T follicular helper cell (primary cell): ENCODE measurements at places on chromosomes 7 and 10.
A peak's percentile ranks its signal among the peaks of the same experiment; 100 is the strongest.

GRCh38 chr10:100713049-100713858, 32.1 kb upstream of the PAX2 start:
- no peak for DNase-seq

- peak; percentile 12 for DNase-seq
Observed at GRCh38 chr7:158828133-158829020, 932 bp downstream of the ESYT2 start.

DNA sequence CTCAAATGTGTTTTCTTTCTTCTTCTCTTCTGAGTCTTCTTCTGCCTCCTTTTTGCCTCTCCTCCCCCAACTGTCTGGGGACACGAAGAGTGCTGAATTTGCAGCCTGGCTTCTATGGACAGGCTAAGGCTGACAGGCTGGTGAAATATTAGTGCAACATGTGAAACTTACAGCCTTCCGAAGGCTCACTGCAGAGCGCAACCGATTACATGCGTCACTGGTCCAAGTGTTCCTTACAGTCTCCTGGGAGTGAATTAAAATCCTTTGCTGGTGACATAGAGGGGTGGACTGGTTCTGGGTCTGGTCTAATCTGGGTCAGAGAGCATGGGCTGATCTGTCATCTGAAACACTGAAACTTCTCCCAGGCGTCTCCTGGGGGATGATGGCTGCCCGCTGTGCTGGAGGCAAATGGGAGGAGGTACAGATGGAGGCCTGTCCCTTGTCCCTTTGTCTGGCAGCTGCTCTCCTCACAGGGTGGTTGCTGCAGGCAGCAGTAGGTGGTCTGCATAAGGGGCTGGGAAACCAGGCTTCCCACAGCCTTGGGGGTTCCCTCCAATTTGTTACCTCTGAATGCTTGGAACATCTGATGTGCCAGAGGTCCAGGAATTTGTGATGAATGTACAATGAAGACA, 143.8 kb upstream of the BMPER start:
- DNase-seq, result no peak

- no peak for DNase-seq
Observed at GRCh38 chr7:85184599-85185423, 2.0 kb downstream of the SEMA3D start.

DNA sequence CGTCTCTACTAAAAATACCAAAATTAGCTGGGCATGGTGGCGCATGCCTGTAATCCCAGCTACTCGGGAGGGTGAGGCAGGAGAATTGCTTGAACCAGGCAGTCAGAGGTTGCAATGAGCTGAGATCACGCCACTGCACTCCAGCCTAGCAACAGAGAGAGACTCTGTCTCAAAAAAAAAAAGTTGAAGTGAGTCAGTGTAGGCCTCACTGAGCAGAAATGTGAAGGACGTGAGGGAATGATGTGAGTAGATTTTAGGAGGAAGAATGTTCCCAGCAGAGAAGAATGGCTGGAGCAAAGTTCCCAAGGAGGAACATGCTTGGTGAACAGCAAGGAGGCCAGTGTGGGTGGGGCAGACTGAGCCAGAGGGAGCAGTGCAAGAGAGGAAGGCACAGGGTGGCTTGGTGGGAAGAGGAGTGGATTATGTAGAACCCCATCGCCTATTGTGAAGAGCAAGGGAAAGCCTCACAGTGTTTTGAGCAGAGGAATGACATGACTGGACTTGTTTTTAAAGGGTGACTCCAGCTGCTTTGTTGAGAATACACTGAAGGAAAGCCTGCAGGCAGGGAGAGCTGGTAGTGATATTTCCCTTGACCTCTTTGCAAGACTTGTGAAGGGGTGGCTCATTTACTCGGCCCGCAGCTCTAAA, 708.7 kb downstream of the SUGCT start:
- DNase-seq, result no peak

GRCh38 chr10:97590748-97591495, 1.4 kb downstream of the C10orf62 start:
- no peak for DNase-seq

DNA sequence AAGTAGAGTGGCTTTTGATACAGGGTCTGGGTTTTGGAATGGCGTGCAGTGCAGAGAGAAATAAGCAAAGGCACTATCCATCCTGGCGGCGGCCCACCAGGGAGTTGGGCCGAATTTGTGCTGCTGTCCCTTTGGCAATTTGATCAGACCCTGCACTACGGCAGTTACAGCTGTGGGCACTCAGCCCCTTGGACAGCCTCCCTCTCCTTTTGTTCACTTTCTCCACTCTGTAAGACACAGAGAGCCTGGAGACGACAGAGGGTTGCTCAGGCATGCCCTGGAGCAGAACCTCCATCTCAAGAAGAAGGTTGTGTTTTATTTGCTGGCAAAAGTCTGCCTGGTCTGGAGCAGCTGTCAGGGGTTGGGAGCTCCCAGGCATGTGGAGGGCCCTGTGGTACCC, 55.8 kb downstream of the LHPP start:
- DNase-seq, result no peak

- DNase-seq, result no peak
Observed at GRCh38 chr10:103845972-103846371, 9.4 kb downstream of the SH3PXD2A start.

DNA sequence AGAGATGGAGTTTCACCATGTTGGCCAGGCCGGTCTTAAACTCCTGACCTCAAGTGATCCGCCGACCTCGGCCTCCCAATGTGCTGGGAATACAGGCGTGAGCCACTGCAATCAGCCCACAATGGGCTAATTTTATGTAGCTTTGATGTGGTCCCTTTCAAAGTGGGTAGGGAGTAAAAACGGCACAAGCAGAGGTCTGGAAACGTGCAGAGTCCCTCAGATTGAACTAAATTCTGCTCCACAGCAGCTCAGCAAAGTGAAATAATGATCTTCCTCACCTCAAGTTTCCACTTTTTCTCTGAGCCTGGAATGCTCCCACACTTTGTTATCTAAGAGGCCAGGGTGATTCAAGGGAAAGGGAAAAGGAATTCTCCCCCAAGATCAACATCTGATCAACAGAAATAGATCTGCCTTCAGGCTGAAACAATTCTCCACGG, 6.1 kb downstream of the CCDC3 start:
- no peak for DNase-seq

GRCh38 chr7:3007696-3008095, 36.0 kb downstream of the CARD11 start:
- DNase-seq, result no peak

DNA sequence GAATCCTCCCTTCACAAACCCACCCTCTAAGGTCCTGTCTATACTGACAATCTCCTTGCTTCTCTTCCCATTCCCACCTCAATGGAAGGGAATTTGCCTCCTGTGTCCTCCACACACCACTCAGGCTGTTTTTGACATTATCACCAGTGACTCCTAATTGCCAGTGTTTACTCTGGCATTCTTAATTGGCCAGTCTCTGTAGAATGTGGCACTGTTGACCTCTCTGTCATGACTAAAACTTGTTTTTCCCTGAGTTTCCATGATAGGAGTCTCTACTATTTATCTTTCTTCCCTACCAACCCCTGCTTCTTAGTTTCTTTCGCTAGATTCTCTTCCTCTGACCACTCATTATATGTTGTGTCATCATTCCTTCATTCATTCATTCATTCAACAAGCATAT, 12.1 kb downstream of the SLC16A12 start:
- no peak for DNase-seq

DNA sequence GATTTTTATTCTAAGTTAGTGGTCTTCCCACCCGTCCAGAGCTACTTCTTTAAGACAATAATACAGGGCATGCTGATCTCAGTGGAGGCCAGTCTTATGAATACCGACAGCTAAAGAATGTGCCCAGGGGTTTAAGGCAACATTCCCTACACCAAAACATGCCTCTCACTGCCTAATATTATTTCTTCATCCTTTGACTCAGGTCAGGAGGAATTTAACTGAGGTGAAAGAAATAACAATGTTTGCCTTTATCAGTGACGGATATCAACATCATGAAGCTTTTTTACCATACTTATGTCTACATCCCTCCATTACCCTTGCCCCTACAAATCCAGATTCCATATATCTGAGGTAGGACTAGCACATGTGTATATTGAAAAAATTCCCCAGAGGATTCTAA, 33.3 kb upstream of the TES start:
- no peak for DNase-seq

GRCh38 chr10:98285416-98285815, 17.4 kb upstream of the LOXL4 start:
- DNase-seq, result no peak

DNA sequence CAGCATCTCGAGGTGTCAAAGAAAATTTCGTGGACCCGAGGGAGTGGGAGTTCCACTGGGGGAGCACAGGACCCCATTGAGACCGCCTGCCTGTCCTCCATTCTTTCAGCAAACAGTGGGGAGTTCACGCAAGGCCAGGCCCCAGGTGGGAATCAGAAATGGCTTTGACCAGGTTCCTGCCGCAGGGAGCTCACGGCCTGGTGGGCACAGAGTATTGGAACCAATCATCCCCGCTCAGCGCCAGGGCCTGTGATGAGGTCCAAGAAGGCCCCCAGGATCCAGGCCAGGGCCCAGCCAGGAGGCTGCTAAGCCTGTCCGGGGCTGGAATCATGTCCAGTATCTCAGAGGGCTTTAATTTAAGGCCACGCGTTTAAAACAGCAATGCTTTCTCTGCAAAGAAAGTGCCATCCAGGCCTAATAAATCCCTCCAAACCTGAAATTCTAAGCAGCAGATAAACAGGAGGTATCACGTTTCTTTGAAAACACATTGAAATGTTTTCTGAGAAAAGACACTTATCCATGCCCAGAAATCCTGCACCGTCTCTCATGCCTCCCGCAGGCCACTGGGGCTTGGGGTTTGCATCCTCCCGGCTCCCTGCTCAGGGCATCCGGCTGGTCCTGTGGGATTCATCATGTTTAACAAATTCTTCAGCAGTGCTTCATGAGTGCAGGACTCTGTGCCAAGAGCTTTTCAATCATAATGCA, 125.7 kb downstream of the OAT start:
- DNase-seq, result no peak

GRCh38 chr7:124697746-124698145, 67.8 kb downstream of the GPR37 start:
- no peak for DNase-seq

- DNase-seq, result no peak
Observed at GRCh38 chr10:70804421-70804808, 11.3 kb upstream of the SGPL1 start.

- no peak for DNase-seq
Observed at GRCh38 chr7:50391386-50391785, 58.8 kb downstream of the FIGNL1 start.

DNA sequence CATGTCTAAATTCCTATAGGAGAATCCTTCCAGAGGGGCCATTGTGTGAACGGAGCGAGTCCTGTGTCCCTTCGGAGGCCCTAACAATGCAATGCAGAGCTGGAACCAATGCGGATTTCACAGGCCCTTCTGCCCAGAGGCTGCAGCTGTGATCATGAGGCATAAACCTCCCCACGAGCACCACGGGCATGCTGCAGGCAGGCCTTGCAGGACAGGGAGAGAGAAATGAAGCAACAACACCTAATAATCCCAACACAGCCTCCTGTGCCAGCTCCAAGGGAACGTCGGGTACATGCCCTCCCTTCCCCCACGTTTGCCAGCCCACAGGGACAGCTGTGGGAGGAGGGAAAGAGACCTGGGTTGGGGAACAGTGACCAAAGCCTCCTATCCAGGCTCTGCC, 74.4 kb downstream of the TNS3 start:
- DNase-seq, result no peak

DNA sequence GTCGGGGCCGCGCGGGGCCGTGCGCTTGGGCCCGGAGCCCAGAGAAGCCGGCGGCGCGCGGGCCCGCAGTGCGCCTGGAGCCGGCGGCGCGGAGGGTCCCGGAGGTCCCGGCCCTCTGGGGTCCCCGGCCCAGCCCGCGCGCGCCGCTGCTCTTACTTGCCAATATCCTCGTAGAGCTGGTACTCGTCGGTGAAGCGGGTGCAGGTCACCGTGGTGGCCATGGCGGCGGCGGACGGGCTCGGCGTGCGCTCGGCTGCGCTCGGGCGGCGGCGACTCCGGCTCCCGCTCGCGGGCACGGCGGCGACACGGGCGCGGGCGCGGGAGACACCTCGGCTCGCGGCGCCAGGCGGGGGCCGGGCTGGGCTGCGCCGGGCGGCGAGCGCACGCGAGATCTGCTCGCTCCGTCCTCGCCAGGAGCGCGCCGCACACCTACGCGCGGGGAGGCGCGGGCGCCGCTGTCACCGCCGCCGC, at the start of gene CAMK2B:
Gene CAMK2B (minus strand): TSS at position 394 of the 471 bp plus-strand sequence. CDS start 173 bp downstream, at position 221.
- DNase-seq, result no peak

DNA sequence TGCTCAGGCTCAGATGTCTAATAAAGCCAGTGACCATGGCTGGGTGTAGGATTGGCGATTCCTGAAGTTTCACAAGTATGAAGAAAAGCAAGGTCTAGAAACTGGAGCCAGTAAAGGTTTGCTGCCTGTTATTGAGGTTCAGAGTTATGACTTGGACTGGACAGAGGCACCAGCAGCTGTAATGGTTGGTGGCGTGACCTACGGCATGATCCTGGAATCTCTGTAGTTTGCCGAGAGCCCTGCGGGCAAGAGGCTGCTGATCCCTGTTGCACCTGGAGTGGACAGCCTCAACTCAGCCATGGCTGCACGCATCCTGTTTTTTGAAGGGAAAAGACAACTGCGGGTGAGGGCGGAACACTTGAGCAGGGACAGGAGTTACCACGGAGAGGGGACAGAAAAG, 22.4 kb upstream of the SNX13 start:
- no peak for DNase-seq

DNA sequence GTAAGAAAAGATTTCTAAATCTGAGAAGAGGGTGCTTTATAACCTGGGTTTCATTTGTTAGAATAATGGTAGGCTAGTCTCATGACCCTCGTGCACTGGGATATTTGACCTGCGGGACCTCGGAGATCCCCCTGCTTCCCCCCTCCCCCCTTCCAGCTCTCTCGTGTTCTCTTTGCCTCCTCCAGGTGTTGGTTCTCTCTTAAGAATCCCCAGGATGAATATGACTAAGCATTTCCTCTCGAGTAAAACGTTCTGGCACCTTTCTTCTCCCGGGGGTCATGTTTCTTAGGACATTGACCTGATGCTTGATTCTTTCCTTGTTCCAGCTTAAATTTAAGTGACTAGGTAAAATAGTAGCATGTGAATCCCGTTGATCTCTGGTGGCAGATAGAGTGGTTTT, 71.2 kb downstream of the SHH start:
- no peak for DNase-seq

- DNase-seq, result no peak
Observed at GRCh38 chr7:112933598-112933997, 143.4 kb upstream of the TMEM168 start.

- no peak for DNase-seq
Observed at GRCh38 chr10:63738410-63738809, 217.2 kb downstream of the REEP3 start.

- no peak for DNase-seq
Observed at GRCh38 chr10:36188080-36188453, 546.0 kb upstream of the FZD8 start.

- DNase-seq, result no peak
Observed at GRCh38 chr10:8306685-8307364, 252.3 kb downstream of the GATA3 start.

GRCh38 chr10:58932126-58932525, 244.3 kb upstream of the PHYHIPL start:
- DNase-seq, result no peak
